ENCODE measurements at places on chromosomes 6 and 20.
A peak's percentile ranks its signal among the peaks of the same experiment; 100 is the strongest.

DNA sequence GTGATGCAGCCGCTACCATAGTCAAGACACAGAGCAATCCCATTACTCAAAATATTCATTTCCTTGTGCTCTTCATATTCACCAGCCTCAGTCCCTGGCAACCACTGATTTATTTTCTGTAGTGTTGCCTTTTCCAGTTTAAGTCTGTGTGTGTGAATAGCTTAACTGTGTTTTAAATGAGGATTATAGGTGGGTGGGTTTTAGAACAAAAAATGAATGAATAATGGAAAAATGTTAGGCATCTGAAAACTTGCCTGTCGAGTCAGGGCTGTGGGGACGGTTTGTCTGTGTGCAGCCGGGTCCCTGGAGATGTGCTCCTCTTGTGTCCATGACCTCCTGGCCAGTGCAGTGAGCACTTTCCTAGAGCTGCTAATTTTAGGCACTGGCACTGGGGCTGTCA, 27.1 kb downstream of the BANF2 start:
- H3K27ac ChIP-seq, result no peak overlapping the region
- no peaks in the 10 kb centered on the region for H3K36me3 ChIP-seq
- H3K4me3 ChIP-seq, result no peak overlapping the region
- DNase-seq, result no peak

DNA sequence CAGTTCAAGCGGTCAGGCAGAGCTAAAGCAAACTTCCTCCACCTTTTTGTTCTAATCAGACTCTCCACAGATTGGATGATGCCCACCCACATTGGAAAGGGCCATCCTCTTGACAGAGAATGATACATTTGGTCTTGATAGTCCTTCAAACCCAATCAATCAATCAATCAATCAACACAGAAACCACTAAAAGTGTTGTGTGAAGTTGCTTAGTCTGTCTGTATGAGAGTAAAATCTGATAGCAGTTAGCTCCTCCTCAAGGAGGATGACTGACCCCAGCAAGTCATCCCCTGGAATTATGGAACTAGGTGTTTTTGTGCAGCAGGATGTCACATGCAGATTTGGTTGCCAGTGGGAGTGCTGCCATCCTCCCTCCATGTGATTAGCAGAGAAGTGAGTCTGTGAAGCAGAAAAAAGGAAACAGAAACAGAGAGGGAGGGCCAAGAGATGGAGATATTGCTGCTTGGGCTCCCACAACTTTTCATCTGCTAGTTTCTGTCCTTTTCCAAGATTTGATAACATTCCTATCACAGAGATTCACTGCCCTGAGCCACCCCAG, 32.0 kb upstream of the SSTR4 start:
- H3K4me3 ChIP-seq, result no peak overlapping the region
- no peaks in the 10 kb centered on the region for H3K4me1 ChIP-seq
- DNase-seq, result no peak
- H3K27me3 ChIP-seq, result no peaks in the 10 kb centered on the region
- H3K27ac ChIP-seq, result no peak overlapping the region

GRCh38 chr20:22389836-22390542, 194.4 kb downstream of the FOXA2 start:
- H3K4me1 ChIP-seq, result no peaks in the 10 kb centered on the region
- no peak for DNase-seq
- no peak overlapping the region for H3K27ac ChIP-seq
- no peaks in the 10 kb centered on the region for H3K36me3 ChIP-seq
- H3K4me3 ChIP-seq, result no peak overlapping the region
- H3K27me3 ChIP-seq, result peaks cover 2% of the 10 kb centered on the region

DNA sequence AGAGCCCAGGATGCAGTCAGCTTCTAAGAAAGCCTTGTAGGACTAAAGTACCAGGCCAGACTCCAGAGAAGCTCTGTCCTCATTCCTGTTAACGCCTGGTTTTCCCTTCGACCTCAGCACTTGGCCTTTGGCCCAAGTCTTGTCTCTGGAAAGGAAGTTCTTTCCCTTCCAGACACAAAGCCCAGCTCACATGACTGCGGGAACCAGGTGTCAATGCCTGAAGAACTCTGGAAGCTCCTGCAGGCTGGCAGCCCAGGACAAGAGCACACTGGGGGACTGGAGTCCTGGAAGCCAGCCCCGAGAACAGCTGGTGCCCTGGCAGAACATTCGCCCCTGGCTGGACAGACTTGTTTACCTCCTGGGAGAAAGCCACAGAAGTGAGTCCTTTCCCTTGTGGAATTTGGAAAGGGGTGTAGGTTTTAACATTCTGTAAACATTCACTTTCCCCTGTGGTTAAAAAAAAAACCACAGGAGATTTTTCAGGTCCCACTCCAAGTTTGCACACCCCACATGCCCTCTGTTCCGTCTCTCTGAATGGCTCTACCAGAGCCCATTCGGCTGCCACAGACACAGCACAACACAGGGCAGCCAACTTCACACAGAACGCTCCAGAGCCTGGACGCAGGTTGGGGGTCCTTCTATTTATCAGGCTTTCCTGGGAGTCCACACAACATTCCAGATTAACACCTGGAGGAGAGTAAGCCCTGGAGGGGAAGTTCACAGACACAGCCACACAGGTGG, 18.1 kb downstream of the ACSS1 start:
- peaks cover 75% of the 10 kb centered on the region for H3K4me1 ChIP-seq
- H3K36me3 ChIP-seq, result peaks cover 13% of the 10 kb centered on the region
- peak overlapping the region; percentile 55 for H3K27ac ChIP-seq
- no peaks in the 10 kb centered on the region for H3K27me3 ChIP-seq
- DNase-seq, result no peak

DNA sequence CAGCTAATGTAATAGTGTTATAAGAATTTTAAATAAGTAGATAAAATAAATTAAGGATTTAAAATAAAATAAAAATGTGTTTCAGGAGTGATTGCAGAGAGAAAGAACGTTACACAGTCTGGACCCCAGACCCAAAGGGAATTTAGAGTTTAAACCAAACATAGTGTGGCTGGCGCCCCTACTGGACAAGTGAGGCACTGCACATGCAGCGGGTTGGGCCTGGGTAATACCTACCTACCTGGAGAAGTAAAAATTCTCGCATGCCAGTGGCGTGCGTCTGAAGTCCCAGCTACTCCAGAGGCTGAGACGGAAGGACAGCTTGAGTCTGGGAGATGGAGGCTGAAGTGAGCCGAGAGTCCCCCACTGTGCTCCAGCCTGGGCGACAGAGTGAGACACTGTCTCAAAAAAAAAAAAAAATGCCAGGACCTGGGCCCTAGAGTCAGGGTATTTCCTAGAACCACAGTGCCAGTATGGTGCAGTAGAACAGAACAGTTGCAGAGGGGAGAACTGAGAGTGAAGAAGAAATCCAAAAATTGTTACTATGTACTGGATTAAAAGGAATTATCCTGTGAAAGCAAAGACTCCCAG, 71.4 kb upstream of the TCF21 start:
- H3K4me1 ChIP-seq, result no peaks in the 10 kb centered on the region
- H3K4me3 ChIP-seq, result no peak overlapping the region
- no peaks in the 10 kb centered on the region for H3K36me3 ChIP-seq
- H3K27ac ChIP-seq, result no peak overlapping the region

GRCh38 chr6:134457941-134458340, 140.0 kb upstream of the SGK1 start:
- H3K36me3 ChIP-seq, result no peaks in the 10 kb centered on the region
- DNase-seq, result no peak
- H3K27me3 ChIP-seq, result no peaks in the 10 kb centered on the region
- no peak overlapping the region for H3K4me3 ChIP-seq

DNA sequence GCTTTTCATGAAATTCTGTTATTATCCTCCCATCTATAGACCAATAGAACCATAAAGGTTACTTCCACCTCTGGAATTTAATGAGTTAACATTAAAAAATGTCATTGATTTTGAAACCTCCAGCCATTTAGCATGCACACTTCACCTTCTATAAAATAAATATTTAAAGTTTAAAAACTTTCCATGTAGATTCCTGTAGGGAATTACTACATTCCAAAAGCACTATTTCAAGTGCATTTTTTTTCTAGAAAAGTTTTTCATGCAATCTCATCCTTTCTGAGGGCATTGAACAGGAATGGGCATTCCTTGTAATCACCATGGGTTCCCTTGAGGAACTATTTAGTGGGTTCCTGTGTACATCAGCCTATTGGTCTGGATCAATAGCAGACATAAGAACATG, 253.8 kb upstream of the RIN2 start:
- no peak for DNase-seq
- H3K27me3 ChIP-seq, result no peaks in the 10 kb centered on the region
- no peak overlapping the region for H3K27ac ChIP-seq
- H3K4me3 ChIP-seq, result no peak overlapping the region
- H3K4me1 ChIP-seq, result peaks cover 5% of the 10 kb centered on the region

- no peaks in the 10 kb centered on the region for H3K27me3 ChIP-seq
- DNase-seq, result no peak
- H3K27ac ChIP-seq, result no peak overlapping the region
- no peak overlapping the region for H3K4me3 ChIP-seq
Measured at GRCh38 chr6:118559659-118560058, 11.6 kb downstream of the PLN start.

DNA sequence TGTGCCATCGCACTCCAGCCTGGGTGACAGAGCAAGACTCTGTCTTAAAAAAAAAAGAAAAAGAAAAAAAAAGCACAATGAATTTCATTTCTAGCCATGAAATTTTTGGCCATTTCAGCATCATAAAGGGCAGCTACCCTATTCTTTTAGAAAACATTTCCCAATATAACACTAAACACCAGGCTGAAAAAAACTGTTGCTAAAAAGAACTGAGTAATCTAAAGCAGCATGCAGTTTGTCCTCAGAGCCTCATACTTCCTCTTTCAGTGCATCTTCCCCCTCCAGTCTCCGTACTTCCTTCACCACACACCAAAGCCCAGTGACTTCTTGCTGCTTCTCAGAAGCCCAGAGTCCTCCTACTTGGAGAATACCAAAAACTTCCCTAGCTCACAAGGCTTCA, 5.6 kb upstream of the IFNGR1 start:
- DNase-seq, result no peak
- no peaks in the 10 kb centered on the region for H3K27me3 ChIP-seq
- peaks cover 52% of the 10 kb centered on the region for H3K4me1 ChIP-seq
- H3K27ac ChIP-seq, result peak overlapping the region; percentile 19

- no peak overlapping the region for H3K27ac ChIP-seq
- no peak overlapping the region for H3K4me3 ChIP-seq
- no peaks in the 10 kb centered on the region for H3K27me3 ChIP-seq
- no peaks in the 10 kb centered on the region for H3K4me1 ChIP-seq
- DNase-seq, result no peak
Measured at GRCh38 chr20:8571611-8572010, 439.5 kb downstream of the PLCB1 start.

DNA sequence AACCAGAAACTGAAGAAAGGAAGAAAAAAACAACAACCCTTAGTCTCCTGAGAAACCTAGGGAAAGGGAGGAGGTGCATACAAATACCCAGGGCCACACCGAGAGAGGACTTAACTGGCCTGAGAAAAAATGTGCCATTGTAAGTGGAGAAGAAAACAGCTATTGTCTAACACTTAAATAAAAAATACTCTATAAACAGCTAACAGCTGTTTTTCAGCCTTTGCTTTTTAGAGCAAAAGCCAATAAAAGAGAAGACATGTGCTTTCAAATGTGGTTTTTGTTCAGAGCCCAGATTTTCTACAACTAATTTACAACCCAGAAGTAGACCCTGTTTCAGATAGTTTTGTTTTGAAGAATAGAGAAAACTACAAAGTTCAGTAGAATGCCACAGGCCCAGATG, 56.0 kb upstream of the SLC22A16 start:
- H3K27me3 ChIP-seq, result peaks cover 2% of the 10 kb centered on the region
- no peak for DNase-seq
- no peaks in the 10 kb centered on the region for H3K36me3 ChIP-seq
- no peak overlapping the region for H3K27ac ChIP-seq
- no peak overlapping the region for H3K4me3 ChIP-seq
- peaks cover 20% of the 10 kb centered on the region for H3K4me1 ChIP-seq

DNA sequence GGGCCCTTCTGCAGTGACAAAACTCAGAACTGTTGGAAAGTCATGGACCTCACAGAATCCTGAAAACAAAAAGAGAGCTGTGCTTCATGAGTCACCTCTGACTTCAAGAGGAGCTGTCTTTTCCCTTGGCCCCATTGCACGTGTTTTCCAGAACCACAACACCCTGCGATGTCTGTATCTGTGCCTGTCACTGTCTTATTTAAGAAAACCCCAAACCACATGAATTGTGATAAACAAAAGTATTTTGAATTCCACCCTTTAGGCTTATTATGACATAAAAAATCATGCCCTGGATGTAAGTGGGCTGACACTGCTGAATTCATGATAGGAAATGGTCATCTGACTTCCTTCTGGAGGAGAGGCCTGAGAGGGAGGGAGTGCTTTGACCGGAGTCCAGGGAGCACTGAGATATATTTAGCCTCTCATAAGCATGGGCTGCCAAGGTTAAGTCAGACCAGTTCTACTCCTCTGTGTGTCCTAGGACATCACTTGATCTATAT, 96.4 kb upstream of the DUSP22 start:
- H3K4me1 ChIP-seq, result peaks cover 42% of the 10 kb centered on the region
- DNase-seq, result peak; percentile 52
- H3K27me3 ChIP-seq, result no peaks in the 10 kb centered on the region
- H3K27ac ChIP-seq, result no peak overlapping the region
- no peak overlapping the region for H3K4me3 ChIP-seq

- no peaks in the 10 kb centered on the region for H3K4me1 ChIP-seq
- no peak for DNase-seq
- H3K27ac ChIP-seq, result no peak overlapping the region
- no peak overlapping the region for H3K4me3 ChIP-seq
- peaks cover 7% of the 10 kb centered on the region for H3K36me3 ChIP-seq
Measured at GRCh38 chr20:13268953-13269352, 47.9 kb downstream of the ISM1 start.

DNA sequence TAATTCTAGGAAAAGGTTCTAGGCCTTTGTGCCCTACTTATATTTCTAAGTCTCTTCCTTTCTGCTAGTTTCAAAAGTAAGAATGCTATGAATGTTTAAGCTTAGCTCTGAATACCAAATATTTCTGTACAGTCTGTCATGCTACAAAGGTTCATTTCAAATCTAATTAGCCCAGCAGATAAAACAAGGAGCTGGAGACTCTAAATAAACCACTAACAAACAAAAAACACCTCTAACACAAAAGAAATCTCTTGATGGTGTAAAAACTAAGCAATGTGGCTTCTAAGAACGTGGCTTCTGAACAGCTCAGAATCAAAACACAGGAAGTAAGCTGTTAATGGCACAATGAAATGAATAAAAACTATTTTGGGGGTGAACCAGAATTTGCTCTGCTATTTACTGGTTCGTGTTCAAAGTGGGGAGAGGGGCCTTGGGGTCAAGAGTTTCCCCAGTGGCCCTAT, 198.3 kb downstream of the BCAS1 start:
- DNase-seq, result no peak
- H3K27ac ChIP-seq, result peak overlapping the region; percentile 98
- no peaks in the 10 kb centered on the region for H3K36me3 ChIP-seq

DNA sequence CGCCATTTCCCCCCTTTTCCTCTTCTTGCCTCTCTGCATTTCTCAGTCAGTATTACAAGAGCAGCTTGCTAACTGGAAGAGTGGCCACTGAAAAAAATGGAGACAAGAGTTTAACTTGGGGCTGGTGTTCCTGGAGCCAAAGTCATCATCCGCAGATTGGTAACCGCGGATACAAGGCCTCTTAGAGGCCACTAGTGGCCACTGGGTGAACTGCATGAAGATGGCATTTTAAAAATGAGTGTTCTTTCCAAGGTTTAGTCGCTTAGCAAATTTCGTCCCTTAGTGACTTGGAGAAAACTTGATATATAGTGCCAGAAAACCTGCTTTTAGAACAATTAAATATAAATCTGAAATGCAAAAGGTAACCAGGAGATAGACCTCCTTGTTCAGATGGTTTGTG, 4.8 kb downstream of the F13A1 start:
- DNase-seq, result peak; percentile 41
- H3K36me3 ChIP-seq, result no peaks in the 10 kb centered on the region
- peaks cover 32% of the 10 kb centered on the region for H3K27me3 ChIP-seq
- H3K4me1 ChIP-seq, result no peaks in the 10 kb centered on the region
- no peak overlapping the region for H3K4me3 ChIP-seq
